GM19239 (cell line): ENCODE measurements at places on chromosomes 4 and X.

DNA sequence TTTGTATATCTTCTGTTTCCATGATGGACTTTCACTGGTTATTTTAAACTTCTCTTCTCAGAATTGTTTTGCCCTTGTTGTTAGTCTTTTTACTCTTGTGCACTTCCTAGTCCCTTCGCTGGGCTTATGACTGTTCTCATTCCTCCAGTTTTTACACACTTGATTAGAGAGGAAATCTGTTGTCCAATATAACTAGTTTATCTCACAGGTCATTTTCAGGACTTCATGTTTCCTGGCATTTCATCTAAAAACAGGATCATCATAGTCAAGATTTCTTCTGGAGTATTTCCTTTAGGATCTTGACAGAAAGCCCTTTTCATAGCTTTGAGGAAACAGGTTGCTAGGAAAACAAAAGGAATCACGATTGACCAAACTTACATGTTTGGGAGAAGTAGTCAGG, 3.0 kb downstream of the FNIP2 start:
- no peak for DNase-seq

- no peak for DNase-seq
Measured at GRCh38 chrX:24146283-24146949, 3.1 kb upstream of the ZFX start.

GRCh38 chr4:138428611-138429010, 186.5 kb upstream of the SLC7A11 start:
- no peak for DNase-seq

- DNase-seq = no peak
Measured at GRCh38 chr4:183255487-183255886, 64.6 kb downstream of the CLDN22 start.

- DNase-seq = no peak
Measured at GRCh38 chr4:181962321-181962720, 280.9 kb upstream of the TENM3 start.

GRCh38 chrX:6821730-6822129, 286.8 kb upstream of the VCX3A start:
- no peak for DNase-seq

- no peak for DNase-seq
Measured at GRCh38 chr4:125388613-125389012, 73.9 kb downstream of the FAT4 start.

GRCh38 chrX:153924149-153924861, 1.8 kb downstream of the ARHGAP4 start:
- no peak for DNase-seq

- DNase-seq = no peak
Measured at GRCh38 chr4:183532821-183533220, 28.0 kb downstream of the ING2 start.

GRCh38 chrX:20594985-20595384, 328.3 kb upstream of the RPS6KA3 start:
- DNase-seq = no peak

GRCh38 chrX:135328421-135329005, 19.2 kb downstream of the ETDC start:
- no peak for DNase-seq

DNA sequence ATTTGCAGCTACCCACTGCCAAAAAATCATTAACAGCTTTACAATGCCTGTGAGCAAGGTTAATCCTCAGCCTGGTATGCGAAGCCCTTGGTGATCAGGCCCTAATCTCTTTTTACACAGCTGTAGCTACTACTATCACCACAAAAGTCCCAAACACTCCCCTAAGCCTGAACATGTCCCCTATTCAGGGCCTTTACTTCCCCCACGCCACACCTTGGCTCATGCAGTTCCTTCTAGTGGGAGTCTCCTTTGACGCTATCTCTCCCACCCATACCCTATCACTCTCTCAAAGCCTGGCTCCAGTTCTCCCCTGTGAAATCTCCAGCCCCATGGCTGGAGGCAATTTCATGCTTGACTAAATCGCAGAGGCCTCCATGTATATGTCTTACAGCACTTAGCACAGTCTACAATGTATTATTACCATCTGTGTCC, 90.6 kb upstream of the CBR4 start:
- DNase-seq = no peak

DNA sequence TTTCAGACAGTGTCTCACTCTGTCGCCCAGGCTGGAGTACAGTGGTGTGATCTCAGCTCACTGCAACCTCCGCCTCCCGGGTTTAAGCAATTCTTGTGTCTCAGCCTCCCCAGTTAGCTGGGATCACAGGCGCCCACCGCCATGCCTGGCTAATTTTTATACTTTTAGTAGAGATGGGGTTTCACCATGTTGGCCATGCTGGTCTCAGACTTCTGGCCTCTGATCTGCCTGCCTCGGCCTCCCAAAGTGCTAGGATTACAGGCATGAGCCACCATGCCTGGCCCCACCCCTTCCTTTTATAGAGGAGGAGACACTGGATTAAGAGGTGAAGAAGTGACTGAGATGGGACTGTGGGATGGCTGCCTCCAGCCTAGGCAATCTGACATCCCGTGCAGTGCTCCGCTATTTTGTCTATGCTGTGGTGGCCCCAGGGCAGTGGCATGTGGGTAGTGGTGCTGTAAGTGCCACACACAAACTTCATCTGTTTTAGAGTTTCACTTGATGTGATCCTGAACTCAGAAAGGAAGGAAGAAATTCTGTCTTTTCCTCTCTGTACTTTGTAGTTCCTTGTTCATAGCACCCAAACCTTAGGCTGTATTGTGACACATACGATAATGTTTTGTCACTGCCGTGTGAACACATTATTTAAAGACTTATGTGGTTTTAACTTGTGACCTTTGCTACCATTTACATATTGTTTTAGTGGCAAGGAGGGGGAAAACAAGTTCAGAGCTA, 48.9 kb downstream of the FNIP2 start:
- DNase-seq = no peak

DNA sequence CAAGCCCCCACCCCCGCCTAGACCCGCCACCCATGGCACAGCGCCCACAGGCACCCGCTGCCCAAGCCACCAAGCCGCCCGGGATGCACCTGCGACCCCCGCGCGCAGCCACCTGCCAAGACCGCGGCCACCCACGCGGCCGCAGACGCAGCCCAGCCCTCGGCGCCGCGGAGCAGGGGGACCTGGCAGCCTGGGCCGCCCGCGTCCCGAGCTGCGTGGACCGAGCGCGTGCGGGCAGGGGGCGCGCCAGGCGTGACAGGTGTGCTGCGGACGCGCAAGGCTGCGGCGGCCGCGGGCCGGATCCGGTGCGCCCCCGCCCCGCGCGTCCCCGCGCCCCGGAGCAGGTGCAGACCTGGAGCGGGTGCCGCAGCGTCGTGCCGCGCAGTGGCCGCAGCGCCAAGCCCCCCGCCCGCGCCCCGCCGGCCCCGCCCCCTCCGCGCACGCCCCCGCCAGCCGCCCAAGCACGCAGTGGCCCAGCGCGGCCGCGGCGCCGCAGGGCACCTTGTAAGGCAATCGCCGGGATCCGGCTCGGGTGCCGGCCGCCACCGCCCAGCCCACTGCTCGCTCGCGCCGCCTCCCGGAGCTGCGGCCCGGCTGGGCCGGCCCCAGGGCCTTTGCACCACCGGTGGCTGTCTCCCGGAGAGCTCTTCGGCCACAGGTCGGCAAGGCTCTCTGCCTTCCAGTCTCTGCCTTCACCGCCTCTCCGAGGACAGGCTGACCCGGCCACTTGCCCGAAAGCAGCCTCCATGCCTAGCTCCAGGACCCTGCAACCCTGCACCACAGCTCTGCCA, at the start of gene PNCK:
PNCK (minus strand) TSS at position 386 of the 791 bp plus-strand sequence. CDS start 737 bp downstream, outside the sequence.
- no peak for DNase-seq

DNA sequence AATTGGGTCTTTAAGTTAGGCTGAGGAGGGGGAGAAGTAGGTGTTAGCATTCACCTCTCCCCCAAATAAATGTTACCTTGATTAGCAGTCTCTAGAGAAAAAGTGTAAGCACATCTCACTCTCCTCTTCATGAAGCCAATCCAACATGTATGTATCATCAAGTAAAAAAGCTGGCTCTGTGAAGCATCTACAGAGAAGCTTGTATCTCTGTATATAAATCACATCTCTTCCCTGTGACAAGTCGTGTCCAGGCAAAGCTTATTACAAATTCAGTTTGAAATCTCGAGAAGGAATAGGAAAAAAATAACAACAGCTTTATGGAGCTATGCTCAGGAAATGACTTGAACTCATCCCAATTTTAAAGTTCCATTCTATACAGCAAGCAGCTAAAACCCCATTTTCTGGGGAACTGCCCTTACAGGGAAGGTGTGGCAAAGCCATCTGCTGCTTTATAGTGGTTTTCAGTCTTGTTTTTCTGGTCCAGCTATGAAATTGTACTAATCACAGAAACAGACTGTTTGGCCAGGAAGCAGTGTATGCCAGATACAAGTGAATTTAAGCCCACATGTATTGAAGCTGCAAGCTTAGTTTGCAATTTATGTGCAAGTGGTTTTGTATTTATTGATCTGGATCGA, 313.3 kb upstream of the NOCT start:
- DNase-seq = no peak

DNA sequence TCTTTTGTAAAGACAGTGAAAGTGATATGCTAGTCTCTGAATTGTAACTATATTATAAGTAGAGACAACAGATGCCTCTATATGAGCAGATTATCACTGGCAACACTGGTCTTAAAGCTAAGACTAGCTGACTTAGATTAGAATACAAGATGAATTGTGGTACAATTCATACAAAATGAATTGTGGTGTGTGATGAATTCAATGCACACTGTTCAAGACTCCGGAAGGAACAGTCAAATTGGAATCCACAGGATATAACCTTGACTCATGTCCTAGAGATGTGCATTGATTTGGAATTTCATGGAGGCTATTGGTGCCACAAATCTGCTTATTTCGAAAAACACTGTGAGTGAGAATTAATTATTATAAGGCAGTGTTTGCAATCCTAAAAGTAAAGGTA, 701.8 kb downstream of the PCDH7 start:
- no peak for DNase-seq

DNA sequence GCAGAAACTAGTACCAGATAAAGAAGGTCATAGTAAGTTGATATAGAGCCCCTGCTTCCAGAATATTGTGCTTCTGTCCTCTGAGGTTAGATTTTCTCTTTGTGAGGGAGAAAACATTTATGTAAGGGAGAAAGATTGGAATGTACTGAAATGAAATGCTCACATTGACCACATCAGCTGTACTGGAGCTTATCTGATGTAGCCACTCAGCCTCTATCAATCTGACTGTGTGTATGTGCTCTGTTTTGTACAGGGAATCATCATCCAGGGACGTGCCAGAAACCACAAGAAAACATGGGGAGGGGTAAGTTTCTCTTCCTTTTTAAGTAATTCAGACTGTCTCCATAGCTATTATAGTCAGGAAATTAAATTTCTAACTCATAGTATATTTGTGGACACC, 56.8 kb downstream of the PRRG1 start:
- DNase-seq = no peak

GRCh38 chr4:86834901-86835300, 14.3 kb downstream of the SLC10A6 start:
- DNase-seq = no peak

- DNase-seq = no peak
Measured at GRCh38 chr4:84790769-84791565, 175.5 kb downstream of the WDFY3 start.

DNA sequence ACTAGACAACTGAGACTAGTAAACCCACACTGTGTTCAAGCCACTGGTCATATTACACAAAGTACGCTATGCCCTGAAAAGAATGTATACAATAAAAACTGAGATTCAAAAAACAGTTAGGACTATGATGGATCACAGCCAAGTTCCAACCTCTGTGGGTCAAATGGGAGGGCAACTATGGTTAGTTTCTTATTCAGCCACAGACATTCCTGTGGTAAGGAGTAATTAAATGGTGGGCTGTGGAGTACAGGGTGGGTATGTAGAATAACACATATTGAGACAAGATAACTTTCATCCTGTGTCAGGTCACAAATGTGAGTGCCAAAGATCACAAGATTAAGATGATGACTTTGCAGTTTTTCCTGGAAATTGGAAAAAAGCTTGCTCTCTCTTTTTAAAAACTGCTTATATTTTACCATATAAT, 167.2 kb downstream of the NPNT start:
- DNase-seq = no peak

- no peak for DNase-seq
Measured at GRCh38 chrX:150227321-150227860, 135.7 kb upstream of the MAMLD1 start.

DNA sequence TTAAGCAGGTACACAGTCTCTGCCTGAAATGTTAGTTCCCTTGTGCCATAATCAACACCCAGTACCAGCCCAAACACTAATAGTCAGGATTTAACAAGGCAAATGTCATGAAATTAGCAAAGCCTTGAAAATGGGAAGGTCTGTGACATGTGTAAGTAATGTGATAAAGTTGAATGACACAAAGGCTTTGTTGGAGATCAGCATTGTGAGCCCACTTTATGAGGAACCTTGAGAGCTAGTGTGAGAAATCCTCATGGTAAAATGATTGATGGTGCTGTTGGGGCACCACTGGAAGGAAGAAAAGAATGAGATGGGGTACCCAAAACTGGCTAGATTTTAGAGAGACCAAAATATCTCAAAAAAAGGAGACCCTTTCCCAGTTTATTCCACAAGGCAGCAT, 3.3 kb upstream of the LIN54 start:
- no peak for DNase-seq

- no peak for DNase-seq
Measured at GRCh38 chrX:44043496-44043895, 70.3 kb upstream of the NDP start.

DNA sequence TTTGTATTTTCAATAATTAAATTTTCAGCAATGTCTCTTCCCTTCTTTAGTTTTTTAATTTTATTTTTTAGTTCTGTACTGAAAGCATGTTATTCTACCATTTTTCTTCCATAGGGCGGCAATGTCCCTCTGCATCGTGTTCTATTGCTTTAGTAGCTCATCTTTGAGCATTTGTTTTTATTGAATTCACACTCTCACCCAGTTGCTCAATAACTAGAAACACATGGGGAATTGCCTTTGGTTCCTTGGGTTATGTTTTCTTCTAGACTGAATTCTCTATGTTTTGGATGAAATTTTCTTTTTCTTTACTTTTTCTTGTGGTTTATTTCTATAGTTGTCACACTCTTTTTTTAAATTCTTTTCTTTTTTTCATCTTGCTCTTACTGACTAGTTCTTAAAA, 233.8 kb upstream of the LDB2 start:
- no peak for DNase-seq

DNA sequence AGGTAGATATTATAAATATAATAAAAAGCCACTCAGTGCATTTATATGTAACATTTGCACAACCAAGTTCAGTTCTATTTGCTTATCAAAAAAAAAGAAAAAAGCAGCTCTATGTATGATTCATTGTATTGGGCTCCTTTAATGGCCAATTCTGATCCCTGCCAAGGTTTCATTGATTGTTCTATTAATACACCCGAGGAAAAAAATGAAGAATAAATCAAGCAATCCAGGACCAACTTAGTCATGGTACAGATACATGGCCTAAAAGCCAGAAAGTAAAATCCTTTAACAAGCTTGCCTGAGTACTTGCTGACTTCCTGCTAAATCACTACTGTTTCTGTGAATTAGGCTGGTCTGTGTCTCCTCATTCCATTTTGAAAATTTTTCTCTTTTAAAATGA, 77.6 kb upstream of the PCDH7 start:
- DNase-seq = no peak

- no peak for DNase-seq
Measured at GRCh38 chr4:71009890-71010588, 16.6 kb downstream of the DCK start.

- no peak for DNase-seq
Measured at GRCh38 chrX:621705-622503, 8.7 kb upstream of the SHOX start.
